ENCODE measurements at places on chromosomes 3 and 15.

GRCh38 chr15:78550194-78550593, 9.9 kb downstream of the PSMA4 start:
- DNase-seq, result no peak

DNA sequence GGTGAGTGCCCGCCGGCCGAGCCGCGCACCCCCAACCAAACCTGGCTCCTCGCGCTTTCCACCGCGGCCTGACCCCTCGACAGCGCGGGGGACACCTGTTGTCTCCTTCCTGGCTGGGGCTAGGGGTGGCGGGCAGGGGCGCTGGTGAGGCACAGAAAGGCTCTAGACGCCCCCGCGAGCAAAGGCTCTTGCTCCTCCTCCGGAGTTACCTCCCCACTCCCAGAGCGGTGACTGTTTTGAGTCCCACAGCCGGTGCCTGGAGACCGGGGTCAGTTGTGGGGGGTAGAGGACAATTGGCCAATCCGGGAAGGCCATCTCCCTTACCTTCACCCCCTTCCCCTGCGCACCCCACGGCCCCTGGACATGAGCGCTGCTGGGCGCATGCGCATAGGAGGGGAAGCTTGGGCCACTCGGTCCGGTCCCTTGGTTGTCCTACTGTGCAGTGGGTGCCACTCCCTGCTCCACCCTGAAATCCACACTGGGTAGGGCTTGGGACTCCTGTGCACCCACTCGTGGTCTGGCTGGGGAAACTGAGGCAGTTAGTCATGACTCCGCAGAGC, 554 bp downstream of the CHST13 start:
- DNase-seq, result no peak

DNA sequence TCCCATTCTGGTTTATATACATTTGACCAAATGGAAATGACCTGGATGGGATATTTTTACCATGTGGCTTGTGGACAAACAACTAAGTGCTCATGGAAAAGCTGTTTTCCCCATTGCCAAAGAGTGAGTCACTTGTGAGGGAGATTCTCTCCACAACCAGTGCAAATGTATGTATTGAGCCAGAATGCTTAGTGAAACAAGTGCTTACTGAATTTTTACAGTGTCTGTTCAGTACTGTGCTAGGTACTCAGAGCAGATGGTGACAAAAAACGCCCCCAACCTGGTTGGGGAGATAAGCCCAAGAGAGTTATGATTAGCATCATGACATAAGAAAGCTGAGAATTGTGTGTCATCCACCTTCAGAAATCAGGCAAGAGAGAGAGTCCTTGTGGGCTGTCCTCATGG, 2.3 kb downstream of the CHP1 start:
- no peak for DNase-seq

- DNase-seq, result no peak
These were observed 6.5 kb downstream of the DAG1 start for GRCh38 chr3:49476563-49476962.

DNA sequence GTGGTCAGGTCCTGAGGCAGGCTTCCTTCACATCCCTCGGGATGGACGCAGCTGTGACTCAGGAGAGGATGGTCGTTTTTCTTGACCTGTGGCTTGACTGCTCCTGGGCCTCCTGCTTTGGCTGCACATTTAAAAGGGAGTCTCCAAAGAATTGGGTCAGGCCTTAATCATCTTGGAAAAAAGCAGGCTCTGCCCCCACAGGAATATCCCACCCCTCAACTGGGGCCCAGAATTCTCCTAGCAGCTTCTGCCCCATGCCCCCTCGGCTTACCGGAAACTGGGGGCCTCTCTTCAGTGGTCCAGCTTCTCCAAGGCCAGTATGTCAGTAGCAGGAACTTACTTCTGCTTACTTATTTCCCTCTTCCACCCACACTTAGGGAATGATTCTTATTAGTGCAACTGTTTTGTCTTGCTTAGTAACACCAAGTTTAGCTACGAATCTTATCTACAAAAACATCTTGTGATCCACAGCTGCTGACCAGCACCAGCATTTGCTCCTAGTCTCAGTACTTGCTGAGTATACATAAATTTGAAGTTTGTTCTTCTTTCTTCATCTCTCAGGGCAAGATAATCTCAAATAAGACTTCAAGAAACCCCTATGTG, 35.7 kb downstream of the ATG7 start:
- DNase-seq, result no peak

- no peak for DNase-seq
These were observed 1333.0 kb downstream of the ROBO1 start for GRCh38 chr3:78434801-78435200.

DNA sequence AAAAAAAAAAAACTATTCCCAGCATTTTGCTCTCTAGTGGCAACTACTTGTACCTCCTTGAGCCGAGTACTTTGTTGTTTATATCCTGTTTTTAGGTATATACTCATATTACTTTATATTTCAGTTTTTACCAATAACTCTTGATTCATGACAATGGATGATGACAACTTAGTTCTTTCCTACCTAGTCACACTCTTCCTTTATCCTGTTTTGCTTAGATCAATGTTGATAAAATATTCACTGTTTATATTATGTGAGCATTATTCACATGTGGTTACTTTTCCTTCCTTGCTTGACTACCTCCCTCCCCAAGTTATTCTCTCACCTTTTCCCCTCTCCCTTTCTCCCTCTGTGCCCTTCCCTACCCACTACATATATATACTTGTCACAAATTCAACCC, 53.7 kb downstream of the NKIRAS1 start:
- no peak for DNase-seq

DNA sequence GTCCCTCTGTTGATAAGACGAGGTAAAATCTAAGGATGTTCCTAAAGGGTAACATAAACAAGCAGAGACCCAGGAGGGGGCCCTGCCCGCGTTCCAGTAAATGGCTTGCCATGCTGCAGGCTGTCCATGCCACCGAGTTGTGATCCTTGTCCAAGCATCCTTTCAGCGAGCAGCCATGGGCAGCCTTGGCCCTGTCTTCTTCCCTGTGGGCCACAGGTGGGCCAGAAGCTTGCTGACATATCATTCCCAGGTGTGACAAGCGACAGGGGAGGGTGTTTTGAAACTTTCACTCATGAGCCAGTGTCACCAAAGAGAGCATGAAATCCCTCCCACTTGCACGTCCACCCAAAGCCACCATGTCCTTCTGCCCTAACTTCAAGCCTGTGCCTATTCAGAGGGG, 53.7 kb downstream of the PCSK6 start:
- DNase-seq, result no peak

DNA sequence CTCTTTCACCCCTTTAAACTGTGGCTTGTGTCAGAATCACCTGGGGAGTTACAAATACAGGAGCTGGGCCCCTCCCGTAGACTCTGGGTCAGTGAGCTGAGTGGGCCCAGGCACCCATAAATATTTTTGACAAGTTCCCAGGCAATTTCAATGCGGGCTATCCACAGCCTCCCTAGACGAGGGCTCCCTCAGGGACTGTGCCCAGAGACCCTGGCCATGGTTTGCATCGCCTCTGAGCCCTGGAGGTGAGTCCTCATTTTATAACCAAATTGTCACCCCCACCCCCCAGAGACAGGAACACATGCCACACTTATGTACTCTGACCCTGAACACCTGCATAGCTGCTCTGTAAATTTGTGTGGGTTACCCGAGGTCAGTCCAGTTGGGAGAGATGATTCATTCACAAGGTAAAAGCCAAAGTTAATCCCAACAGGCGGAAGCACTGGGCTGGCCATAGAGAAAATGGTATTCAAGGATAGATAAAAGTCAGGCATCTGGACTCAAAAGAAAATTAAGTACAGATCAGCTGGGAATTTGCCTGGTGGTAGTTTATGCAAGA, 146.5 kb upstream of the SLC6A11 start:
- no peak for DNase-seq

- no peak for DNase-seq
These were observed 9.9 kb downstream of the THAP10 start for GRCh38 chr15:70882361-70882760.
